Stimulated activated CD8-positive, alpha-beta memory T cell treated with anti-CD3 and anti-CD28 coated beads, Interleukin-4, amount 100 ng/mL, for 4 hours (primary cell): ENCODE measurements at places on chromosomes 1 and 21.
A peak's percentile ranks its signal among the peaks of the same experiment; 100 is the strongest.

DNA sequence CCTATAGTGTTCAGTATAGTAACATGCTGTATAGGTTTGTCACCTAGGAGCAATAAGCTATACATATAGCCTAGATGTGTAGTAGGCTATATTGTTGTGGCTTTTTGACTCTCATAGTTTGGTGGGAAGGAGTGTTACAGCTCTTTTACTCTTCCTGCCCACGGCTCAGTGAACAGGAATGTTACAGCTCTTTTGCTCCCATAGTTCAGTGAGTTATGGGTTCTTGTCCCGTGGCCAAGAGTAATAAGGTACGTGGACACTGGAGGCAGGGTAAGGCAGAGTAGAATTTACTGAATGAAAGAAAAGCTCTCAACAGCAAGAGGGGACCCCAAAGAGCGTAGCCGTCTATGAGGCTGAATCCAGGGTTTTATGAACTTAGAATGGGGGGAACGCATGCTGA is 734.3 kb downstream of the ADGRL2 start:
- no peak for DNase-seq

DNA sequence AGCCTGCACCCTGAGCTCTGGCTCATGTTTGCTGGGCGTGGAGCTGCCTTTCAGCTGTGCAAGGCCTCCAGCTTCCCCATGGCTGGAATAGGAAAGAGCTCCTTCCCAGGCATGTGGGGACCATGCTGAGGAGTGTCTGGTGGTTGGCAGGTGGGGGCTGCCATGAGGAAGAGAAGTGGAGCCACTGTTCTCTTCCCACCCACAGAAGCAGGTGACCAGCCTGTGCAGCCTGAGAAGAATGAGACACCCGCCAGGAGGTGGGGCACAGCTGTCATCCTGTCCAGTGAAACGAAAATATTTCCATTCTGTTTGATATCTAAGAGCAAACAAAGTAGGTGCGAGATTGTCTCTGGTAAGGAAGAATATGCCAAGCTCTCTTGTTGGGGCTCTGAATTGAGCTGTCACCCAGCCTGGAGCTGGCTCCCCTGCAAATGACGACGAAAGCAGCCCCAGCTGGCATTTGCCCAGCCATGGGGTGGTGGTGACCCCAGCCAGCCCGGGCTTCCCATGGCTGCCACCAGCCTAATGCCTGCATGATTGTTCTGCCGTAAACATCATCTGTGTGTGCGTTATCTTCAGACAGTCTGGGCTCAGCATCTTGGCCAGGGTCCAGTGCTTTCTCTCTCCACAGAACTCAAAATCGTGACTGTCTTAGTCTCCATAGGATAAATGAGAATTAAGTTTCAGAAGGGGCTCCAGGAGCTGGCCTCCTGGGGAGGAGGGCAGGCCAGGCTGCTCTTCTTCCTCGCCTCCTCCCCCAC is 429.8 kb upstream of the VAMP3 start:
- no peak for DNase-seq

GRCh38 chr1:67705735-67706453 is 20.9 kb downstream of the GADD45A start:
- DNase-seq, result no peak

- no peak for DNase-seq
Observed at GRCh38 chr1:43220905-43221778, 48.6 kb upstream of the TMEM125 start.

- no peak for DNase-seq
Observed at GRCh38 chr1:205775717-205776056, 405 bp upstream of the RAB29 start.

DNA sequence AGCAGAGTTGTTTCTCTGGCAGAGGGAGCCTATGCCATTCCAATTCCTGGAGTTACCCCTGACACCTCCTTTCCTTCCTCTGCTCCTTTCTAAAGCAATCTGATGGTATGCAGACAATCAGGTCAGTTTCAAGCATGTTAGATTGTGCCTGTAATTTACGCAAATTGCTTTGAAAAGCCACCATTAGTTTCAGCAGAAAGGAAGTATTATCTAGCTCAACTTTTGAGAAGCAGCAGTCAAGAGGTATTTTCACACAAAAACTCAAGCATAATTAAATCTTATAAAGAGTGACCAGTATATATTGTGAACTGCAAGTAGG is 2.2 kb downstream of the ERRFI1 start:
- no peak for DNase-seq

DNA sequence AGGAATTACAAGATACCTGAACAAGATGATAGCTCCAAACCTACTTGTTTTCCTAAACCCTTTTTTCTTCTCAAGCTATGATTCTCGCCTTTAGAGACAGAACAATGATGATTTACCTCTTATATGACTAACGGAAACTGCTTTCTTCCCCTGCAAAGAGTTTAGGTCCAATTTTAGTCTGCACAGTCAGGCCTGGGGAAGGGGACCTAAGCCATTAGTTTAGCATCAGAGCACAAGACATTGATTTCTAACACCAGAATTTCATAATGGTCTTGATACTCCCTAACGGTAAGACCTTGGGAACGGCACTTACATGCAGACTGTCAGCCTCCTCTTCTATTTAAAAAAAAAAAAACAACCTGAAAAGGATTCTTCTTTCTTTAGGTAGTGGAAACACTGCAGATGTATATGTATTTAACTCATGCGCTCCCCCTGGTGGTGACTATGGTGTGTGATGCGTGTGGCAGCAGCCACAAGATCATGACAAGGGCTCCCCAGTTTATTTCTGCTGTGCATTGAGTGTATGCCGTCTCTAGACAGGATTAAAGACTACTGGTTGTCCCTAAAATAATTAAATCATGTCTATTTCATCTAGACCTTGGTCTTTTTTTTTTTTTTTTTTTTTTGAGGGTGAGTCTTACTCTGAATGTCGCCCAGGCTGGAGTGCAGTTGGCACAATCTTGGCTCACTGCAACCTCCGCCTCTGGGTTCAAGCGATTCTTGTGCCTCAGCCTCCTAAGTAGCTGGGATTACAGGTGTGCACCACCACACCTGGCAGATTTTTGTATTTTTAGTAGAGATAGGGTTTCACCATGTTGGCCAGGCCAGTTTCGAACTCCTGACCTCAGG is 37.3 kb upstream of the TMEM222 start:
- peak; percentile 90 for DNase-seq

- DNase-seq, result no peak
Observed at GRCh38 chr1:187442603-187443002, 613.9 kb downstream of the PLA2G4A start.

GRCh38 chr1:211920141-211920572 is 89.6 kb upstream of the LPGAT1 start:
- DNase-seq, result no peak

DNA sequence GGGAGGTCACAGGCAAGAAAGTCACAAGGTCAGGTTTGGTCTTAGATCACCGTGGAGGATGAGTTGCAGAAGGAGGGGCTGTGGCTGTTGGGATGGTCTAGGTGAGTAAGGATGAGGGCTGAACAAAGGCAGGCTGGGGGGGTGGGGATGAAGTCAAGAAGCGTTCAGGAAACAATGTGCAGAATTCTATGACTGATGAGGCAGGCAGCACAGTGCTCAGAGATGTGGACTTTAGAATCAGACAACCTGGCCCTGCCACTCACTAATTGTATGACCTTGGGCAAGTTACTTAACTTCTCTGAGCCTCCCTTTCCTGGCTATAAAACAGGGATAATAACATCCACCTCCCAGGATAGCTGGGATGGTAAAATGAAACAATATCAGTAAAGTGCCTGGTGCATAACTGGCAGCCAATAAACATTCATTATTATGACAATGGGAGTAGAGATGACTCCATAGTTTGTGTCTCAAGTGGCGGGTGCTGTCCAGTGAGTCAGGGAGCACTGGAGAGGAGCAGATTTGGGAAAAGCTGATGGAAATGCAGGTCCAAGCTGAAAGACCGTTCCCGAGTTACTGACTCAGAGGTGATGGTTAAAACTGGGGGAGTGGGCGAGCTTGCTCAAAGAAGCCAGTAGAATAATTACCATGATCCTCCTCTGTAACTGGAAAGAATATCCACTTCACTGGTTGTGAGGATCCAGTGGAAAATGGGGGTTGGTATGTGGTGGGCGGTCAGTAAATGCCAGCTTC is 2.1 kb downstream of the TIE1 start:
- no peak for DNase-seq

- no peak for DNase-seq
Observed at GRCh38 chr1:106620521-106620954, 435.9 kb upstream of the PRMT6 start.

DNA sequence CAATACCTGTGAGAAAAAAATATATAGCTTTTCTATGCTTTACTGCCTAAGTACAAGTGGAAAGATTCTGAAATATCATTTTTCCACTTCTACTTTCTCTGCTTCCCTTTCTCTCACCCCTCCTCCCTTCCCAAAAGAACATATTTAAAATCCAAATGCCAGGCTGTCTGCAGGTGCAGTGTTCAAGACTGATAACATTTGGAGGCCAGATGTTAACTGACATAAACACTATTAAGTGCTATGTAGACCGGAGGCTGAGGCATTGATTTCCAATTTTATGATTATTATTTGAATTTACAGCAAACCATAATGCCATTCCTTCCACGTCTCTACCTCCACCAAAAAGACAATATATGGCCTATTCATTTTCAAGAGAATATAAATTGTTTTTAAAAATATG is 296.9 kb upstream of the SGIP1 start:
- DNase-seq, result no peak

DNA sequence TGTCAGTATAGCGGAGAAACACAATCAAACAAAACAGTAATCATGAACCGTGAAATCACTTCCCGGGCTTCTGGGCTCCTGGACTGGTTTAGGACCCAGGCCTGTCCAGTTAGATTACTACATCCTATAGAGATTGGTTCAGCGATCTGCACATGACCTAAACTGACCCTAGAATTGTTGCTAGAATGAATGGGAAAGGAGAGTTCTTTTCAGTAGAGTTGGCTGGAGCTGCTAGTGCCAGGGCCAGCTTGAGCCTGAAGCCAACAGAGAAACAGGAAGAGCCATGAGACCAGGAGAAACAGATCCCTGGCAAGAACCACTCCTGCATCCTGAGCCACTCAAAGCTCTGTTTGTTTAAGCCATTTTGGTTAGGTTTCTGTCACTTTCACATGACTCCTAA is 474.3 kb upstream of the C1orf87 start:
- DNase-seq, result no peak

GRCh38 chr1:224589006-224589405 is 27.1 kb upstream of the CNIH3 start:
- DNase-seq, result no peak

DNA sequence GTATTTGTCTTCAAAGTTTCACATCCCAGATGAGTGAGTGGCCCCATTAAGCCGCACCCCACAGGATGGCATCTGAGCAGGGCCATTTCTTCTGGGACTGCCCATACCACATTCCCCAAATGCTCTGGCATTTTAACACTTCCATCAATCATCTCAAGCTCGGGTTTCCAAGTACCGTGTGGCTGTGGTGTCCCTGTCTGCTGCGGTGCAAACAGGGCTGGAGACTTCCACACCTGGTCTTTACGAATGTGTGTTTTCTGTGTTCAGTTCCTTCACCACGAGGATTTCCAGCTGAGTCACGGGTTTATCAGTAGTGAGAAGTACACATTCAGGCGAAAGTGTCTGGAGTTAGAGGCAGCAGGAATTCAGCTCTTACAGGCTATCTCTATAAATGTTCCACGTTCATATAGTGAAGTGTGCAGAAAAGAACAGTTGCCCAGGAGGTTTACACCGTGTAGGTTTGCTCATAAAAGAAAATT is 195.2 kb downstream of the RHOU start:
- no peak for DNase-seq

DNA sequence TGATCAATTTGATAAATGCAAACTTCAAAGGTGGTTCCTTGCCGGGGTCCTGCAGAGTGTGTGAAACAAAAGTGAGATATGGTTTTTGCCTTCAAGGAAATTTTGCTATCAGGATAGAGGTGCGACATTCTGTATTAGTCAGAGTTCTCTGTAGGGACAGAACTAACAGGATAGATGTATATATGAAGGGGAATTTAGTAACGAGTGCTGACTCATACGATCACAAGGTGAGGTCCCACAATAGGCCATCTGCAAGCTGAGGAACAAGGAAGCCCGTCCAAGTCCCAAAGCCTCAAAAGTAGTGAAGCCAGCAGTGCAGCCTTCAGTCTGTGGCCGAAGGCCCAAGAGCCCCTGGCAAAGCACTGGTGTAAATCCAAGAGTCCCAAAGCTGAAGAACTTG is 157.0 kb downstream of the RYR2 start:
- no peak for DNase-seq

DNA sequence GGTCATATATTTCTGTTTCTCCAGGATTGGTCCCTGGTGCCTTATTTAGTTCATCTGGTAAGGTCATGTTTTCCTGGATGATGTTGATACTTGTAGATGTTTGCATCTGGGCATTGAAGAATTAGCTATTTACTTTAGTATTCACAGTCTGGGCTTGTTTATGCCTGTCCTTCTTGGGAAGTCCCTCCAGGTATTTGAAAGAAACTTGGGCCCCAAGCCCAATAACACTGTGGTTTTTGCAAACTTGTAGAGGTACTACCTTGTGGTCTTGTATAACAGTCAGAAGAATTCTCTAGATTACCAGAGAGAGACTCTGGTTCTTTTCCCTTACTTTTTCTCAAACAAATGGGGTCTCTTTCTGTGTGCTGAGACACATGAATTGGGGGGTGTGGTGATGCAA is 251.4 kb upstream of the B3GALT2 start:
- no peak for DNase-seq
